Aorta (tissue), 5 donors: ENCODE measurements at places on chromosomes 11 and 22.

GRCh38 chr11:116170526-116171120 is 602.2 kb downstream of the BUD13 start:
- no peaks in the 10 kb centered on the region for H3K36me3 ChIP-seq
- no peaks in the 10 kb centered on the region for H3K27me3 ChIP-seq
- H3K27ac ChIP-seq = no peak overlapping the region
- no peak for DNase-seq

DNA sequence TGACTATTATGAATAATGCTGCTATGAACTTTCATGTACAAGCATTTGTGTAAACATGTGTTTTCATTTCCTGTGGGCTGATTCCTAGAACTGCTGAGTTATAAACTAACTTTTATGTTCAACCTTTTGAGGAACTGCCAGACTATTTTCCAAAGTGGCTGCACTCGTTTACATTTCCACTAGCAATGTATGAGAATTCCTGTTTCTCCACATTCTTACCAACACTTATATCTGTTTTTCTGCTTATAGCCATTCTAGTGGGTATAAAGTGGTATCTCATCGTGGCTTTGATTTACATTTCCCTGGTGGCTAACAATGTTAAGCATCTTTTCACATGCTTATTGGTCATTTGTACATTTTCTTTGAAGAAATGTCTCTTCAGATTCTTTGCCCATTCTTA is 35.2 kb upstream of the SCUBE2 start:
- no peaks in the 10 kb centered on the region for H3K27me3 ChIP-seq
- no peak overlapping the region for H3K4me3 ChIP-seq
- DNase-seq = no peak
- H3K36me3 ChIP-seq = no peaks in the 10 kb centered on the region

DNA sequence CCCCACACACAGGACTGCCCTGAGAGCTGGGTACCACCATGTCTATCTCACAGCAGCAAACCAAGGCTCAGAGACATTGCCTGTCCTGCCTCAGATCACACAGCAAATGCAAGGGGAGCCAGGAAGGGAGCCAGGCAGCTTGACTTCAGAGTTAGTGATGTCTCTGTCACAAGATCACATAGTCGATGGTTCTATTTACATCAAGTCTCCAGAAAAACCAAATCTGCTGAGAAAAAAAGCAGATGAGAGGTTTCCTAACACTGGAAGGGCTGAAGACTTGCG is 16.1 kb downstream of the SCUBE1 start:
- no peaks in the 10 kb centered on the region for H3K27me3 ChIP-seq
- H3K27ac ChIP-seq = no peak overlapping the region
- no peaks in the 10 kb centered on the region for H3K4me1 ChIP-seq

DNA sequence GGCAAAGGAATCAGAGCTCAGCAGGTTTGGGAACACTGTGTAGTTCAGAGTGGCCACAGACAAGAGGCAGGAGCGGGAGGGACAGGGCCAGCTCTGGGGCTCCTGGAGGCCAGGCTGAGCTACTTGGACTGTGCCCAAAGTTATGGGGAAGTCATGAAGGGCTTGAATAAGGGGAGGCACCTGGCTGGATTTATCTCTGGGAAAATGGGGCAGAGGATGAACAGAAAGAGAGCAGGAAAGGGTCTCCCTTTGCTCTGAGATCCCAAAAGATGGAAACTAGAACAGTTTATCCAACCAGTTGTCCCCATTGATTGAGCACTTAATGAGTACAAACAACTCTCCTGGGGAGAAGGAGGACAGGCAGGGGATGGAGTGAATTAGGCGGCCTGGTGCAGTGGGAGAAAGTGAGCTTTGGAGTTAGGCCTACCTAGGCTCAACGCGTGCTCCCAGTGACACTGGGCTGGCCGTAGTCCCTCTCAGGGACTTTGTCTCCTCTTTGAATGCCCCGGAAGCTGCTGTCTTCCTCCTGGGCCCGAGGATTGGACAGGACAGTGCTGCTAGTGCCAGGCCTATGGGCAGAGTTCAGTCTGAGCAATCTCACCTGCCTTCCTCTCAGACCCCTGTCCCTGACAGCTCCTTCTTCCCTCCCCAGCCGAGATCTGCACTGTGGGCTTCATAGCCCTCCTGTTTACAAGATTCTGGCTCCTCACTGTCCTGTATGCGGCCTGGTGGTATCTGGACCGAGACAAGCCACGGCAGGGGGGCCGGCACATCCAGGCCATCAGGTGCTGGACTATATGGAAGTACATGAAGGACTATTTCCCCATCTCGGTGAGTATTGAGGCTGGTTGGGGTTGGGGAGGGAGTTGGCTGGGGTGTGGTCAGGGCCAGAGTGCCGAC is 2.0 kb downstream of the MOGAT2 start:
- H3K36me3 ChIP-seq = no peaks in the 10 kb centered on the region
- H3K27ac ChIP-seq = no peak overlapping the region
- DNase-seq = no peak
- no peaks in the 10 kb centered on the region for H3K4me1 ChIP-seq
- no peak overlapping the region for H3K4me3 ChIP-seq

DNA sequence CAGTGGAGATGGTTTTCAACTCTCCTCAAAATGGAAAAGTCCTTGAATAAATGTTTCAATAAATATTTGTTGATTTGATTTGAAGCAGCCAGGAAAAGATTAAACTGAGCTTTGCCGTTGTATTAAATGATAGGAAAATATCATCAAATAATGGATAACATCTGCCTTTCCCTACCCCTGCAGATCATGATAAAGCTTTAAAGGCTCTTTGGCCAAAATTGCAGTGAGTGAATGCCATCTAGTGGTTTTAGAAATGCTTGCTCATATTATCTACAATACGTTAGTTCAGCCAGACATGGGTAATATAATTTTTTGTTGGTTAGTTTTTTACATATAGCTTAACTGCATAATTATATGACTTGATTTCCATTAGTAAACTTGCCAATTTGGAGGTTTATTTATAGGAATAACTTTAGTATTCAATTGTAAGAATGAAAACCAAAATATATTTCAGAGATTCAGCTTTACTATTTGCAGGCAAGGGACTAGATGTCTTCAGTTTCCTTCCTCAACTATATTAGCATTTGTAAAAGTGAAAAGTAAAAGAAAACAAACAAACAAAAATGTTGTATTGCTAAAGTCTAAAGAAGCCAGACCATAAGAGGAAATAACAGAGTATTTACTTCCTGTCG is 159.2 kb downstream of the MSANTD4 start:
- no peaks in the 10 kb centered on the region for H3K36me3 ChIP-seq
- H3K4me1 ChIP-seq = no peaks in the 10 kb centered on the region
- H3K27me3 ChIP-seq = no peaks in the 10 kb centered on the region

DNA sequence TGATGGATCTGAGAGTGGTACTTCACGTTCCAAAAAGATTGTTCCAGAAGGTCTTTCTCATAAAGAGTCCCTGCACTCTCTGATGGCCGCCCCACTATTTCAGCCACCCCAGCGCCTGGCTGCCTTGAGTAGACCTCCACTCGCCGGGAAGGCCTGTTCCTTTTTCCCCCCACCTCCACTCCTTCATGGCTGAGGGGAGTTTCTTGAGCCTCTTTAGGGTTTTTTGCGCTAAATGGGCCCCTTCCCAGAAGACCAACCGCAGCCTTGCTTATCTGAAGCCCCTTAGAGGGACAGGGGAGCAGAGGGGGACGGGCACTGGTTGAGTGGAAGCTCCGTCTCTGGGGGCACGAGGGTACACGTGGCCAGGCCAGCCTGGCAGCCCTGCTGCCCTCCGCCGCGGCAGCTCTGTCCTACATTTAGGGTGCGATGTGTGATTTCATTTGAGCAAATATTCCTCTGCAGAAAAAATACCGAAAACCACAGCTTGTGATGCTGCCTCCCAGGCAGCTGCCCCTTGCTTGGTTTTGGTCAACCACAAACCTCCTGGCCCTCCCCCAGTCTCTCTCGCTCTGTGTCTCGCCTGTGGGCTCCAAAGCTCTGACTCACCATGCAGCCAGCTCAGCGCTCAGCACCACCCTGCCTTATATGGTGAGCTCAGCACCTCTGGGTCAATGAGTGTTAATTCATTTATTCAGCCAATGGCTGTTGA is 88.7 kb downstream of the TP53I11 start:
- peak; percentile 95 for DNase-seq
- peak overlapping the region; percentile 57 for H3K27ac ChIP-seq
- peaks cover 1% of the 10 kb centered on the region for H3K4me1 ChIP-seq

DNA sequence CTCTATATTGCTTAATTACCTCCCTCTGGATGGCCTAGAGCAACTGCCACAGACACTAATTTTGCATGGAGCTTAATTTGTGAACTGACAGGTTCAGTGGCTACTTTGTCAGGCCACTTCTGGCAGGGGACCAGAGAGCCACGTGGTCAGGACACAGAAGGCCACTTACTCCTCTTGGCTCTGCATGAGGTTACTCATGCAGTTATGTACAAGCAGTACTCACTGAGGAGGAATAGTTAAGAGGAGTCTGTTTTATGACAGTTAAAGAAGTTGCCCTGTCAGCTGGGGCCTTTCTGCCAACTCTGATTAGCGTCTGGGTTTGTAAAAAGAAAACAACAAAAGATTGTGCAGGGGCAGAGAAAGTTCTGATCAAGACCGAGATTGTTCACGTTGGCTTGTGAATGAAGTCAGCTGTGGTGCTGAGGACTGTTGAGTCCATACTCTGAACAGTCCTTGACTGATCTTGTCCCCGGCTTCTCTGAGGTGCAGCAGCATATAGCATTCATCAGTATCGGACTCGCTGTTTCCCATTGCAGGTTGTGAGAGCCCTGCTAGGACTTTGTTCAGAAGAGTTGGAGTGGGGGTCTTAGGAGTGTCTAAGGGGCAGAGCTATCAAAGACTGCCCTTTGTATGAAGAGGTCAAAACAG is 41.4 kb downstream of the PPFIBP2 start:
- no peak overlapping the region for H3K27ac ChIP-seq
- no peaks in the 10 kb centered on the region for H3K36me3 ChIP-seq
- no peaks in the 10 kb centered on the region for H3K27me3 ChIP-seq

GRCh38 chr11:43573233-43573632 is 107.3 kb upstream of the HSD17B12 start:
- no peaks in the 10 kb centered on the region for H3K36me3 ChIP-seq
- H3K4me1 ChIP-seq = no peaks in the 10 kb centered on the region
- H3K27ac ChIP-seq = no peak overlapping the region
- no peak for DNase-seq
- H3K4me3 ChIP-seq = no peak overlapping the region

GRCh38 chr11:44366026-44366425 is 56.1 kb upstream of the ALX4 start:
- no peak for DNase-seq
- H3K27me3 ChIP-seq = peaks cover 2% of the 10 kb centered on the region
- no peak overlapping the region for H3K27ac ChIP-seq
- no peaks in the 10 kb centered on the region for H3K36me3 ChIP-seq

DNA sequence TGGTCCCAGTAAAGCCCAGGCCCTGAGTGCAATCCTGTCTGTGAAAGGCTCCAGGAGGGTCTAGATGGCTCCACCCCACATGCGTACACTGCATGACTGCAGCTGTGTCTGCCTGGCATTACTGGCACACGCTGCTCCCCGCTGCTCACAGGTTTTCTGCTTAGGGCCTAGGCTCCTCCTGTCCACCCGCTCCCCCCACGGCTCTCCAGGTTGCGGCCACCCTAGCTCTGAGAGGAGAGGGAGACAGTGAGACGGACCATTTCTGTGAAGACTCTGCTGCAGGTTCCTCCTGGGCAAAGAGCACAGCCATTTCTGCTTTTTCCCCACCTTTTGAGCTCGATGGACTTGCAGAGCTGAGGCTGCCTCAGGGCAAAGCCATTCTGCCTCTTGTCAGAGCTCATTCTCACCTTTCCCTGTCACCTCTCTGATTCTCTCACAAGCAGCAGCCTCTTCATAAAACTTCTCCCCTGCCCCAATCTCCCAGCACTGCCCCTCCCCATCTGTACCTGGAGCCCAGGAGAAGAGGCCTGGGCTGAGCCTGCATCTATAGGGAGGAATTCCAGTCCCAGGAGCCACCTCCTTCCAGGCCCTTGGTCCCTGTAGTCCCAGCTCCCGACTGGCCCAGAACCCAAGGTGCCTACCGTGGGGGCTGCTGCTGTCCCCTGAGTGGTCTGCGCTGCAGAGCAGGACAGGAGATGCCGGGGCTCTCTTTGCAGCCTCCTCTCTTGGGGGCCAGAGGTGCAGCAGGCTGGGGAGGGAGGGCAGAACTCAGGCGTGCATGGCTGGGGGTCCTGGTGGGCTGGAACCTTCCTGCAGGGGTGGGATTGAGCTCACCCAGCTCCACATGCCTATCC is 433.7 kb upstream of the B3GAT1 start:
- no peaks in the 10 kb centered on the region for H3K36me3 ChIP-seq
- H3K27me3 ChIP-seq = peaks cover under 1% of the 10 kb centered on the region
- H3K4me1 ChIP-seq = no peaks in the 10 kb centered on the region
- no peak overlapping the region for H3K4me3 ChIP-seq

GRCh38 chr11:61589961-61590360 is 9.1 kb upstream of the SYT7 start:
- H3K27ac ChIP-seq = no peak overlapping the region
- no peak for DNase-seq
- no peaks in the 10 kb centered on the region for H3K4me1 ChIP-seq
- H3K36me3 ChIP-seq = no peaks in the 10 kb centered on the region
- H3K27me3 ChIP-seq = no peaks in the 10 kb centered on the region

DNA sequence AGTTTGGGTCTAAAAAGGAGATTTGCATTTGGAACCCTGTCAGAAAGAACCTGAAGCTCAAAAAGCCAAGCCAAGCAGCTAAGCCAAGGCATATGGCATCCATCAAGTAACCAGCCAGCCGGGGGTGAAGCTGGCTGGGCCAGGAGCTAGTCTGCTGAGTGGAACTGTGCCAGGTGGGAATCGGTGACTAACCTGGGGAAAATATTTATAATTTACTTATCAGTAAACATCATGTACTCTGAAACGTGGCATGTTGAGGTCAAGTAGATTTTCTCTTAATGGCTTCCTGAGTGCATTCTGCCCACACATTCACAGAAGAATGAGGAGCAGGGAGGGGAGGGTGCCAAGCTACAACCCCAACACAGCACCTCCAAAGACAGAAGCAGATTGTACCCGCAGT is 70.5 kb upstream of the SESN3 start:
- H3K27me3 ChIP-seq = no peaks in the 10 kb centered on the region
- DNase-seq = no peak

GRCh38 chr11:132960273-132961078 is 571.8 kb downstream of the OPCML start:
- H3K4me1 ChIP-seq = no peaks in the 10 kb centered on the region
- no peak overlapping the region for H3K27ac ChIP-seq
- no peaks in the 10 kb centered on the region for H3K36me3 ChIP-seq
- H3K27me3 ChIP-seq = no peaks in the 10 kb centered on the region
- no peak overlapping the region for H3K4me3 ChIP-seq

DNA sequence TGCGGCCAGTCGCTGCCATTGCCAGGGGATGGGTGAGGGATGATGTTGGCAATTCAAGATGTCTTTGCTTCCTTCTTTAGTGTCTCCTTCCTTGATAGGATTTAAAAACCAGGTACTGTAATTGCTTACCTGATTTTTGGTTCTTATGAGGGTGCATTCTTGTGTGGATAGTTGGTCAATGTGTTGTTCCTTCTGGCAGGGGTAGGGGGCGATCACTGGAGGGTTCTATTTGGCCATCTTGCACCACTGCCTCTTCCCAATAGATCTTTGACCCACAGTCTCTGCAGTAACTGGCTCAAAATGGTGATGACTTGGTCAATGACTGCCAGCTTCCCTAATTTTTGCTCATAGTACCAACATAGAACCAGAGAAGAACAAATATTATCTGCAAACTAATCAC is 680.1 kb downstream of the DLG2 start:
- no peak for DNase-seq
- no peaks in the 10 kb centered on the region for H3K27me3 ChIP-seq
- H3K36me3 ChIP-seq = no peaks in the 10 kb centered on the region
- no peak overlapping the region for H3K27ac ChIP-seq
- no peak overlapping the region for H3K4me3 ChIP-seq

- no peaks in the 10 kb centered on the region for H3K36me3 ChIP-seq
- DNase-seq = no peak
- H3K4me3 ChIP-seq = no peak overlapping the region
- no peaks in the 10 kb centered on the region for H3K27me3 ChIP-seq
Measured at GRCh38 chr11:127795326-127795725, 792.0 kb downstream of the ETS1 start.
